ENCODE measurements at places on chromosomes 11 and 22.

- DNase-seq = no peak
These were observed 34.0 kb downstream of the KREMEN1 start for GRCh38 chr22:29106839-29107238.

GRCh38 chr11:3341298-3341697 is 37.6 kb downstream of the ZNF195 start:
- DNase-seq = peak; percentile 37

DNA sequence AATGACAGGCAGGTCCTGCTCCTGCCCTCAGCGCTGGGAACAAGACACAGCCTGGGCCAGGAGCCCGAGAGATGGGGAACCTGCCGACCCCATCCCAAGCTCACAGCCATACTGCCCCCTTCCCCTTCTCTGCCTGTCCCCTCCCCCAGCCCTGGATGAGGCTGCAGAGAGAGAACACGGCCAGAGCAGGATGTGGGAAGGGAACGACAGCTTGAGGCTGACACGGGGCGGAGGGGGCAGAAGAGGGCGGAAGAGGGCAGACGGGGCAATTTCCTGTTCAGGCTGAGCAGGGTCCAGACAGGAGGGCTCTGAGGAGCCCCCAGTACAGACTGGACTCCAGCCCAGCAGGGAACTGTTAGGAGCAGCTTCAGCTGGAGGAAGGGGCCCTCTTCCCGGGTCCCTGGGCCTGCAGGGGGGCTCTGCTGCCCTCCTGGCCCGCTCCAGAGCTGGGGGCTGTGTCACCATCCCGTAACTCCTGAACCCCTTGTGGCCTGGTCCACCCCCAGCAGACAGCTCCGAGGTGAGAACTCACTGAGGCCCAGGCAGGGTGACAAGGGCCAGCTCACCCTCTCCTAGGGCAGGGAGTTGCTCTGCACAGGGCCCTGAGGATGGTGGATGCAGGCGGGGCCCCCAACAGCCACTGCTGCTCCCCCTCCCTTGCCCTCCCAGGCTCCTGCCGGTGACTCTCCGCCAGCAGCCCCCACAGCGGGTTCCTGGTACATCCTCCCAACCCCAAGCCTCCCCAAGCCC is 5.7 kb downstream of the CTSD start:
- peak; percentile 63 for DNase-seq

GRCh38 chr11:113242767-113243397 is 71.5 kb upstream of the TTC12 start:
- DNase-seq = peak; percentile 17

- peak; percentile 33 for DNase-seq
These were observed 3.9 kb upstream of the VSIG10L2 start for GRCh38 chr11:125941619-125942611.

GRCh38 chr11:107263844-107264563 is 193.6 kb downstream of the CWF19L2 start:
- no peak for DNase-seq

DNA sequence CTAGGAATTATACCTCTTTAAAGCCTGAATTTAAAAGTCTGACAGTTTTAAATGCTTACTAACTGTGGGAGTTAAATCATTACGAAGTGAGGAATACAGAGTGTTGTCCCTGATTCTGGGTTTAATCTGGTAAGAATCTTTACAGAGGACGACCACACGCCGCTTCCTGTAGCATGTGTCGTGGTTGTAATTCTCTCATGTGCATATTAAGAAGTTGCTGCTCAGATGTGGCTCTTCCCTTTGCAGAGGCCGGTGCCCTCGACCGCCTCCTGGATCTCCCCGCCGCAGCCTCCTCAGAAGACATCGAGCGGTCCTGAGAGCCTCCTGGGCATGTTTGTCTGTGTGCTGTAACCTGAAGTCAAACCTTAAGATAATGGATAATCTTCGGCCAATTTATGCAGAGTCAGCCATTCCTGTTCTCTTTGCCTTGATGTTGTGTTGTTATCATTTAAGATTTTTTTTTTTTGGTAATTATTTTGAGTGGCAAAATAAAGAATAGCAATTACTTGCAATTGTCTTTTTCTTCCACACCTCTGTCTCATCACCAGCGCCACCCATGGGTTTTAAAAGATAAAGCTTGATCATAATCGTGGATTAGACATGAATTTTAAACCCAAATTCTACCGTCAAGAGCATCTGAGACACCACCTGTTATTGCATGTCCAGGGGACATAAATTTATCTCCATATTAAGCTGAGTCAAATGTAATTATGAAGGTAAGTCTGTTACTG is 6.5 kb downstream of the GAL start:
- DNase-seq = peak; percentile 39

- DNase-seq = no peak
These were observed 721.7 kb downstream of the DLG2 start for GRCh38 chr11:84905411-84905810.

DNA sequence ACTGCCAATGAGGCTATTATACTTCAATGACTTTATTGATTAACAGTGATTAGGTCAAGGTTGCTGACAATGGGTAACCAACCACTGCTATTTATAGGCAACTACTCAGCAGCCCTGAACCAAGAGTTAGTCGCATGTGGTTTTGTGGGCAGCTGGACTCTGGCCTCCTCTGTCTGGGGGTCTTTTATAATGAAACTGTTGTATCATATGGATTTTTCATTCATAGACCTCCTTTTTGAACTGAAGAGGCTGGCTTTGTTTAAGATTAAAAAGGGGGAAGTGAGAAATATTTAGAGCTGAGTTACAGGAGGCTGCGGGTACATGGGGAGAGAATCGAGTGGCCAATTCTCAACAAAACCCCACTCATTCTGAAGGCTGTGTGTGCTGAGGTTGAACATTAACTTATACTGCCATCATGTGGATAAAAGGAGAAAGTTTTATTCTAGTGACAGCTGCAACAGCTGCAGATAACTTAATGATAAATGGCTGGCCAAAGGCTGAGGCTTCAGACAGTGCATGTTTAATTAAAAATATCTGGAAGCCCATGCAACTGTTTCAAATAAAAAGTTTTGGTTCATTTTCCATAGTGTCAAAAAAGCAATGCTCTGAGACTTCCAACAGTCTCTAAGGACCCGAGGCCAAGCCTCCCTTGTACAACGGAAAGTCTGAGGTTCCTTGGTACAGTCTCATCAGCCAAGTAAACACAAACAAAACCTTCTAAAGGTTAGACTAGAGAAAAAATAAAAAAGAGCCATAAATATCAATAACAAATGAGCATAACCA is 682.6 kb downstream of the KCNA4 start:
- no peak for DNase-seq

DNA sequence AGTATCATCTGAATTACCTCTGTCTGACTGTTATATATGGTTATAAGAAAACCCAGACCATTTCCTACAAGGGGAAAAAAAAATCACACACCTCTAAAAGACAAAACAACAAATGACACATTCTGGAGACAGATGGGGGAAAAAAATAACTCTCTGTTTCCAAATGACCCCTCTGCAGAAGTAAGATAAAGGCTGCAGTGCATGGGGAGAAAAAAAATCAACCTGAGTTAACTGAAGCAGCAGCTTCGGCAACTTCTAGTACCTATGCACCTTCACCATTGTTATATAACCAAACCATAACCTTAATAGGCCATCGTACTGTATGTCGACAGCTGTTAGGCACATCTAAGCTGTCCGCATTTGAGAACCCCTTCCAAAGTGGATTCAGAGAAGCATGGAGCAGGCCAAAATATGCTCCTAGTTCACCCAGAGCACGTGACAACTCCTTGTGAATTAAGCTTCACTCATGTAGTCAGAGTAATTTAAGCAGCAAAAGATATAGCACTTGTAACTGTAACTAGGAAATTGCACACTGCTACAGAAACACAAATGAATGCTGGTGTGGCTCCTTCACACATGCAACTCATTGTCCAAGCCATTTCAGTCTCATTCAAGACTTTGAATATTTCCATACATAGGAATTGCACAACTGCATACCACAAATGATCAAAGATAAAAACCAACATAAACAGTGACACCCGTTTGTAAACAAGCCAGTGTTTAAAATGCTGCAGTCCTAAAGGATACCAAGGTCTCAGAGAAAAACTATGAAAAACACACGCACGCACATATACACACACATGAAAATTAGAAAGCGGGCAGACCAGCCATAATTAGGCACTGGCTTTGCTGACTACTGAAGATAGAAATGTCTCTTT is 2.7 kb downstream of the SIK3 start:
- DNase-seq = no peak

GRCh38 chr11:17410606-17411379 is 22.3 kb upstream of the KCNJ11 start:
- no peak for DNase-seq

GRCh38 chr22:27747396-27748221 is 53.9 kb downstream of the MN1 start:
- no peak for DNase-seq

DNA sequence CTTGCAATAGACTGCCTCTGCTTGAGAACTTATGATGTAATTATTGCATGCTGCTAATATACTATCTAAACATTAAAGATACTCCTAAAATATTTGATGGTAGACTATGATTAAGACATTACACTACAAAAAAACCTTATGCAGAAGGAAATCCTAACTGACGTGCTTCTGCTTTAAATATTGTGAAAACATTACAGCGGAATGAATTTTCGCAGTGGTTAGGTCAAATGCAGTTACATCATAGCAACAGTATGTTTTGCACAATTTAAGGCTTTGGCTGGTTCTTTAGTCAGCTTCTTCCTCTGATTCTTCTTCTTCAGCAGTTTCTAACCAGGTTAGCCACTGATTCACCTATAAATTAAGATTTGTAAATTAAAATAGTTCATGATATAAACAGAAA is 11.2 kb downstream of the EIF4G2 start:
- DNase-seq = no peak

GRCh38 chr11:8276528-8276927 is 12.8 kb upstream of the LMO1 start:
- DNase-seq = no peak

DNA sequence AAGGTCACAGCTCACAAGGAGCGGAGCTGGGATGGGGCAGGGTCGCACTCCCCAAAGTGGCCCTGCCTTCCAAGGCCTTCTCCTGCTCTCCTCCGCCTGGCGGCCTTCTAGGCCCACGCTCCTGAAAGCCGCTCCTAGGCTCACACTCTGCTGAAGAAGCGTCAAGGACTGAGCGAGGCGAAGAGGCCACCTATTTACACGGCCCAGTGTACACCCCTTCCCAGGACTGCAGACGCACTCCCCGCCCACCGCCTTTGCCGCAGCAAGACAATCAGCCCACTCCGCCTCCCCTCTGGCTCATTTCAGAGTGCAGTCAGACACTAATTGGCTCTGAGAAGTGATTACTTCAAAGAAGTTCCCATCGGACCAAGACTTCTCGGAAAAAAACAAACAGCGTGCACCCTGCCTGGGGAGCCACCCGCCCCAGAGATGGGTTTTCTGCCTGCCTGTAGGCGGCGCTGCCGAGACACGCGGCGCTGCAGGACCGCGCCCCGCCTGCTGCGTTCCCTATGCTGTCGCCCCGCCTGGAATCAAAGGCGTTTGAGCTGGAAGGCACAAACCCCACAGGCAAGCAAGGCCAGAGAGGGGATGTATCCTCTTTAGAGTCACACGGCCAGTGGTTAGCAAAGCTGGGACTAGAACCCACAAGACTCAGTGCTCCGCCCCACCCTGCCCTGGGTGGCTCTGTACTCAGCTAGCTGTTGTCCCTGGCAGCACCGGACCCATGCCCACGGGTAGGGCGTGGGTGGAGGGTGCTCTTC is 414.8 kb downstream of the BUD13 start:
- DNase-seq = no peak

GRCh38 chr11:129266536-129266935 is 74.4 kb upstream of the ARHGAP32 start:
- no peak for DNase-seq

DNA sequence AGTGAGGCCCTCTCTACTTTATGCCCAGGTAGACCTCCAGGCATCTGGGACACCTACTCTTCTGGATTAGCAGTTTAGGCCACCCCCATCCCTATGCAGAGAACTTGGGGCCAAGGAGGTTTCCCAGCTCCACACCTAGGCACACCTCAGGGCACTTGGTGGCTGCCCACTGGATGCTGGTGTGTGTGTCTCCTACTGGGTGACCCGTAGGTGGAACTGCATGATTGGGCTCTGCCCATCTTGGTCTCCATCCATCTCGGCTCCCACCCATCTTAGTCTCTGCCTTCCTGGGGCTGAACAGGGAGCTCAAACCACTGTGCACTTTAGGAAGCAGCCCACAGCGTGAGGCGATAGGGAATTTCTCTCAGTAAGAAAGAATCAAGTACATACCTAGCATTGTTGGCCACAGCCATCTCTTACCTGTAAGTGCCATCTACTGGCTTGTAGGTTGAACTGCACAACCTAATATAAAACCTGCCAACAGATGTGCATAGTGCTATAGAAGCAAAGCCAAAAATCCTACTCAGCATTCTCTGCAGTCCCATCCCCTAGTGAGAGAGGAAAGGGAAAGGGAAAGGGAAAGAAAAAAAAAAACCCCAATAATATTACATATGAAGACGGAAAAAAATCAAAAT is 61.6 kb upstream of the PTPN5 start:
- no peak for DNase-seq

- DNase-seq = no peak
These were observed 11.8 kb downstream of the CDCA5 start for GRCh38 chr11:65071907-65072630.

- no peak for DNase-seq
These were observed 54.2 kb downstream of the TEAD1 start for GRCh38 chr11:12728417-12728816.

DNA sequence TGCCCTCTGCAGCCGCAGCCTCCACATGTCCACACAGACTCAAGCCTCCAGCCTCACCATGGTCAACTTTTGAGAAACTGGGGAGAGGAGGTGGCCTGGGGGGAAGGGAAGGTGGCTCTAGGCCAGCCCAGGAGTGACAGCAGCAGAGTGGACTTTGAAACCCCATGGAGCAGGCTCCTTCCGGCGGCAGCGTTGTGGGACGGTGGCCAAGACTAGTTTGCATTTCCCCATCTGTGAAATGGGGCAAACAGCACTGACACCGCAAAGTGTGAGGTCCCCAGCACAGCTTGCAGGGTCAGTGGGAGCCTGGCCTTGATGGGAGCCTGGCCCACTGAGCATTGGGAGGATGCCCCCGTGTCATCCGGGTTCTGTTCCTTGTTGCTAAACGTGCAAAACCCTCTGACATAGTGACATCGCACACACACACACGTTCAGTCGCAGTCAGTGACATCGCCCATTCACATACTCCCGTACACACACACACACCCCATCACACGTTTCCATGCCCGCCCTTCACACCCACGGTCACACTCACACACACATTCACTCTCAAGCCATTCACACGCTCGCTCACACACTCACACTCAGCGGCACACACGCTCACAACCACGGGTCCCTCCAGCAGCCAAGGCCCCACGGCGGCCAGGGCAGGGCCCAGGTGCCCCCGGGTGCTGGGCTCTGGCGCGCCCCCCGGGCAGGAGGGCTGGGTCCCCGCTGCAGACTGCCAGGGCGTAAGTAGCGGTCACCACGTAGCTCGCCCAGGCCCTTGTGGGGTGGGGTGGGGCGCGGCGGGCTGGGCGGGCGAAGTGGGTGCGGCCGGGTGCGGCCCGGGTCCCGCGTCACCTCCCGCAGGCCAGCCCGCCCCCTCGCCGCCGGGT is 585 bp downstream of the CYB5R3 start:
- DNase-seq = peak; percentile 21

Data from CD4-positive, alpha-beta T cell treated with Interleukin-6 at 100 ng/mL for 8 hours (primary cell).